ENCODE measurements at places on chromosomes 12 and 14. TPM values are rescaled to one million over a fixed set of nuclear protein-coding genes. Genes with fewer than 3 reads are reported as not detected.

The TEX52 gene
- not detected for total RNA-seq

The SLC5A8 gene
- total RNA-seq = 0.35 TPM

The CMTM5 gene
- 0.40 TPM for total RNA-seq

The MLF2 gene
- 212 TPM for total RNA-seq

- no peak for DNase-seq
Observed at GRCh38 chr12:66852765-66853164, 173.9 kb upstream of the GRIP1 start.

DNA sequence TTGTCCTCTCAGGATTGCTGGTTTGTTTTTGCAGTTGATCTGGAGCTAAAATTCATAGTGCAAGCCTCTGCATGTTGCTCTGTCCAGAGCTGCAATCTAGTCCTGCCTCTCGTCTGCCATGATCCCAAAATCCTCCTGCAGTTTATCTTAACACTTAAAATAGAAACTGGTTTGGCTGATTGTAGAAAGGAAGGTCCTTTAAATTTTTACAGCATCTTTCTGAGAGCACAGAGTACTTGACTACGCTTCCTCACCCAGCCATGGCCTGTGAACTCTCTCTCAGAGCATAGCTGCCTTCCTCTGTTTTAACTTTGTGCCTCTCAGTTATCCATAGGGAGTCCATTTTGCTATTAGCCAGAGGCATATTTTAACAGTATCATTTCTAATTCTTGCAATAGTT is 877.1 kb downstream of the C12orf50 start:
- DNase-seq = no peak

DNA sequence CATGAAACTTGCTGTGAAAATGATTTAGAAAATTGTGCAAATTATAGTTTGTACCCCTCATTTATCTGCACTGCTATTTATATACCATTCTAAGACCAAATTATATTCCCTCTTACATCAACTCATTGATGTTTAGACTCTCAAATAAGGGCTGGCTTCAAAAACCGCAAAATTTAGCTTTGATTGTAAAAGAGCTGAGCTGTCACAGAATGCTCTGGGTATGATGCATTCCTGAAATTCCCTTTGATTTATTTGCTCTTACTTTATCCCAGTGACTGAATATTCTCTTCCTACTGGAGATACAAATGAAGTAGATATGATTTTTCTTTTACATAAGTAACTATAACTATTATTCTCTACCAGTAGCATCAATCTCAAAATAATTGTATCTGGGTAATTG is 78.0 kb upstream of the TMTC2 start:
- no peak for DNase-seq

DNA sequence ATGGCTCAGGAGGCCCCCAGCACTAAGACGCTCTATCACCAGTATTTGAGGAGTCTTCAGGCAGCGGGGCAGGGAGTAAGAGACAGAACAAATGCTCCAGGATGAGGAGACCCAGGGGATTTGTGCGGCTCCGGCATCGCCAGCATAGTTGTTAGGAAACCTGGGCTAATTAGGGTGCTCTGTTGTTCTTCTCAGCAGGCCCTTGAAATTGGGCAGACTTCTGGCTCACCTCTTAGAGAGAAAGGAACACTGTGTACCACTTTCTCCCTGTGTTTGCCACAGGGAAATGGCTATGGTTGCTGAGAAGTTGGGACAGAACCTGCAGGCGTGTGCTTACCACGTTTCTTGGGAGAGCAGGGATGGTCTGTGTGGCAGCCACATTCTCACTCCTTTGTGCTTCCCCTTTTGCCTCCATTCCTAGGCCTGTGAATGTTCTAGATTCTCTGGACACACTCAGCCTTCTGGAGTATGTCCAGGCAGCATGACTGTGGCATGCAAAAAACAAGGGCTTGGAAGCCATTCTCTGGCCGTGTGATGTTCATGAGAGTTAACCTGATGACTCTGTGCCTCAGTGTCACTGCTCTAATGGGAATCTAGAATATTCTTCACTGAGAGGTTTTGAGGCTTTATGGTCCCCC is 109.0 kb downstream of the CHST11 start:
- DNase-seq = no peak

- no peak for DNase-seq
Observed at GRCh38 chr14:75559451-75560222, 18.8 kb upstream of the FLVCR2 start.

- no peak for DNase-seq
Observed at GRCh38 chr14:79598339-79598738, 613.0 kb downstream of the DIO2 start.

GRCh38 chr14:102503641-102504327 is 5.8 kb downstream of the ANKRD9 start:
- DNase-seq = no peak

DNA sequence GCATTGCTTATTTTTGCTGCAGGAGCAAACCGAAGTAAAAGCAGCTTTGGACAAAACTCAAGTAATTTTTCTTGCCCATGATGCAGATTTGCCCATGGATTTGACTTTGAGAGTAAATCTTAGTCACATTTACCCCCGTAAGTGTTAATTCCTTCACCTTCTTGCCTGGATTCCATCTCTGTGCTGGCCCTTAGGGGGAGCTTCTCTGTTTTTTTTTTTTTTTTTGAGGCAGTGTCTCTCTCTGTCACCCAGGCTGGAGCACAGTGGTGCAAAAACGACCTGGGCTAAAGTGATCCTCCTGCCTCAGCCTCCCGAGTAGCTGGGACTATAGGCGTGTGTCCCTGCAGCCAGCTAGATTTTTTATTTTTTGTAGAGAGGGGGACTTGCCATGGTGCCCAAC is 210.2 kb downstream of the FUT8 start:
- no peak for DNase-seq

DNA sequence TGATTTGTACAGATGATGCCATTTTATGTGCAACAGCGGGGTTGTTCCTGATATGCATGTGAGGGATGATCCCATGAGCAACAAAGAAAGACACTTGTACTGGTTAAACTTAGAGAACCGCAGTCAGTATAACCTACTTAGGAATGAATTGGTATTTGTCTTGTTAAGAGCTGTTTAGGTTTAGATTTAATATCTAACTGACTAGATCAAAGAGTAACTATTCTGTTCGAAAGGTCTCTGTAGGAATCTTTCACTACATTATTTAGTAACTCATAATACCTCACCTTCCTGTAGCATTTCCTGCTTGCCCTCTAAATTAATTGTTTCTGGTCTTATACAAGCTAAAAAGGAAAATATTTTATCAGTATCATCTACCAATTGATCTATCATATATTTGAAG is 350.4 kb downstream of the TRHDE start:
- no peak for DNase-seq

DNA sequence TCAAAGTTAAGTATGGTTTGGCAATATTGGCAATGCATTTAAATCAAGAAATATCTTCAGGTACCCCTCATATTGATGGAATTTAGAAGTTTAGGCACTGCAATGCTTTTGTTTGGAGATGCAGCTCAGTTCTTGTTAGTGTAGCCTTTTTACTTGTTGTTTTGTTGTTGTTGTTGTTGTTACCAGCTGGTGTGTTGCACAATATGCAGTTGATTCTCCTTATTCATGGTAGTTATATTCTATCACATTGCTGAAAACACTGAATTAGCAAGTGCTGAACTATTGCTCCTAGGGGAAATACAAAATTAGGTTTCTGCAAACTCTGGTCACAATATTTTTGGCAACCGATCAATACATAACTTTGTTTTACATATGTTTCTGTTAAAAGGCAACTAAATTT is 34.8 kb downstream of the CCER1 start:
- DNase-seq = no peak
